ENCODE measurements at places on chromosomes 2 and 18.
A peak's percentile ranks its signal among the peaks of the same experiment; 100 is the strongest.

GRCh38 chr2:146128216-146128615, 1608.3 kb upstream of the ZEB2 start:
- no peak for DNase-seq

DNA sequence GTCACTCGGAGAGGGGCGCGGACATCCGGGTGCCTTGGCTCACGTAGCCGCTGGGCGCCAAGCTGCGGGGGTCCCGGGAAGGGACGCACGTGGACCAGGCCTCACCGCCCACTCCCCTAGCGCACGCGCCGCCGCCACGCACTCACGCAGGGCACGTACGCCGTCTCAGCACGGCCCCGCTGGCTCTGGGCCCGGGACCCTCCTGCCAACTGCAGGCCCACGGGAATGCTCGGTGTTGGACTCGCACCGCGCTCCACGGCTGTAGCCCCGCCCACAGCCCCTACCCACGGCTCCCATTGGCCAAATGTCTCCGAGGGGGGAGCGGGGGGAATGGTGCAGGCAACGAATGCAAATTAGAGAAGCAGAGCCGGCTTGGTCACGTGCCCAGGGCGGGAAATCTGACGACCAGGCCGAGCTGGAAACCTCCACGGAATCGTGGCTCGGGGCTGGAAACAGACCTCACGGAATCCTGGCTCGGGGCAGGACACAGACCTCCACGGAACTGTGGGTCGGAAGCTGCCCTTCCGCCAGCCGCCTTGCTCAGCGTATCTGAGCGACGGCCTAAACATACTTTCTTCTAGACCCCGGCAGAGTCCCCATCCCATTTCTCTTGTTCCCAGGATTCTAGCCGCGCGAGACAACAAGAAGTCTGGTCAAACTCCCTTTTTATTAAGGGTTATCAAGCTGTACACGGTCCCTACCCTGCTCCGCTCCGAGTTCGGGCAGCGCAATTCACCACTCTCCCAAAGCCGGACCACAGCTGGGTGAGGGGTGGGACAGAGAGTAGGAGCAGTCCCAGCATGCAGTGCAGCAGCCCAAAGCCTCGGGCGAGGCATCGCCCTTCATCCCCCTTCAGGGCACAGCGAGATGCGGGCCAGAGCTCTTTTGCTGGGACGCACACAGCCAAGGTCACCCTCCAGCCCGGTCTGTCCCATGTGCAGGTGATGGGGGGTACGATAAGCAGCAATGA, at the start of gene ABCB6:
Gene ABCB6, minus strand, starts transcription at position 227 of the 970 bp plus-strand sequence. CDS start 285 bp downstream, outside the sequence.
- peak; percentile 83 for DNase-seq

- no peak for DNase-seq
Measured at GRCh38 chr2:118062048-118062447, 26.2 kb upstream of the INSIG2 start.

DNA sequence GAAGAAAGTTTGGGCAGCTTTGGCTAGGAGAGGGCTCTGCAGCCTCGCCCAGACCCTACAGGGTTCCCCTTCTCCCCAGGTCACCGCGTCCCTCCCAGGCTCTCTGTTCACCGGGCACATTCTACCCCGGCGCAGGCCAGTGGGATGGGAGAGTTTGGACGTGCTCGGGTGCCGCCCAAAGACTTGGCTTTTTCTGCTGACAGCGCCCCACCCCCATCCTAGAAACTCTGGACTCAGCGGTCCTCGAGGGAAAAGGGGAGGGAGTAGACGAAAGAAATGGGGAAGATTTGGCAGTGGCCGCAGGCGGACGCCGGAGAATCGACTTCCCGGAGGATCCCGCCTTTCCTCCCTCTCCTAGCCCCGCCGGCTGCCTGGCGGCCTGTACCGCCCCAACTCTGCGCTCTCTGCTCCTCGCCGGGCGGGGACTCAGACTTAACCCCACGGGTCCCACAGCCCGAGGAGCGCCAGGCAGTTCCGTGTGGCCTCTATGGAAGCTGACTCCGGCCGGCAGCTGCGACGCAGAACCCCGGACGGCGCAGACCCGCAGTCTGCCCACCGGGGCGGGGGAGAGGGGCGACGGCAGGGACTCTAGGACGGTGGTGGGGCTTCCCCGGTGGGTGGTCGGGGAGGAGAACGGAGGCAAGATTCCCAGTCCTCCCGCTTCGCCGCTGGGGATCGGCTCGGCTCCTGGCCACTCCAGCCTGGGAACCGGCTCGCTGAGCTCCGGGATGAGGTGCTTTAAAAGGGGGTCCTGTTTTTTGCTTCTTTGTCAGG, 863 bp upstream of the SIX2 start:
- no peak for DNase-seq

GRCh38 chr18:62811674-62812073, 96.3 kb downstream of the PHLPP1 start:
- no peak for DNase-seq

DNA sequence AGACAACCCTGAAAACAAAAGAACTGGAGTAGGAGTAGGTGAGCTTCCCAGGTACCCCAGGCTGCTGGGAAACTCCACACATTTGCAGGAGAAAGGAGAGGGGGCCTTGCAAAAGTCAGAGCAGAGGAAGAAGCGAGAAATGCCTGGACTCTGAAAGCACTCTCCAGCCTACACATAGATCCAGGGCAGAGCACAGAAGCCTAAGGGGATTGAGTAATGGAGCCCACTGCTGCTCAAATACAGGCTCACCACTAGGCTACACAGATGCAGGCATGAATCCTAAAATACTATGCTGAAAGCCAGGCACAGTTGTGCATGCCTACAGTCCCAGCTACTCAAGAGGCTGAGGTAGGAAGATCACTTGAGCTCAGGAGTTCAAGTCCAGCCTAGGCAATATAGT, 33.4 kb downstream of the OSBPL1A start:
- no peak for DNase-seq

- DNase-seq = no peak
Measured at GRCh38 chr2:47636596-47637264, 146.2 kb upstream of the MSH6 start.

- no peak for DNase-seq
Measured at GRCh38 chr2:100417711-100418124, 250 bp upstream of the CHST10 start.

DNA sequence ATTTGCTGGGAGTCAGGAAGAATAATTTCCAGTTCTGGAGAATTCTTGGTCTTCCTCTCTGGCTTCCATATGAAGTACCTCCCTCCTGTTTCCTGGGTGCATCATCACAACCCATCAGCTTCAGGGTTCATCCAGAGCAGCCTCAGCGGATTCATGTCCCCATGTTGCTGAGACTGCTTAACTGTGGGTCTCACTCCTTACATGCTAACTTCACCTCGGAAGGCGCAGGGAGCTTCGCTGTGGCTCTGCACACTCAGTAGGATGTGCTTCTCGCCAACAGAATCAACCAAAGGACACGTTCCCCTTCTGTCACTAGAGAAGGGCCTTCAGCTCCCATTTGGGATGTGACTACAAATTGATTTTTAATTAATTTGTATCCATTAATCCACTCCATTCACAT, 24.2 kb downstream of the FBLN7 start:
- no peak for DNase-seq

GRCh38 chr2:191202881-191203397, 42.3 kb upstream of the MYO1B start:
- DNase-seq = no peak

DNA sequence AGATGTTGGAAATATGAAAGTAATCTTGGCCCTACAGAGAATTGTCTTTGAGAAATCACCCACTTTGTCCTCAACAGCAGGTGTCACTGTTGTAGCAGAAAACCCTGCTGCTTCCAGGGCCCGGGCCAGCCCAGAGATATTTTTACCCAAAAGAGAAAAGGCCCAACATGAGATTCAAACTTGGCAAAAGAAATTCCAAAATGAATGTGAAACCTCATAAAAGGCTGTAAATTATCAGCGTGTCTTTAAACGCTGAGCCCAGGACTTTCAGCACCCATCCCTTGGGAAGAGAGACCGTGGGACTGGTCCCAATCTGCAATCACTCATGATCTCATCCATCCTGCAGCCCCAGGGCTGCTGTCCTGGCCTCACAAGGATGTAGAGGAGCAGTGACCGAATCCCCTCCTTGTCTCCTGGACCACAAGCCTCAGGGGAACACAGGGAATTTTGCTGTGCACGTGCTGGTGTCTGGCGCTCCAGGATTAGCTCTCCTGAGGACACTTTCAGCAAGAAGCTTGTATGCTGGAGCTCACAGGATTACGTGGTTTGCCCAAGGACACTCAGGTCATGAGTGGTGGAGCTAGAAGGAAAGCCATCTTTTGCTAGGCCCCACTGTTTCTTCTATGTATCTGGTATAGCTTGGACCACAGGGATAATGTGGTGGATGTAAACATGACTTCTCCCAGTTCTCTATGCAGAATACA, 202.1 kb downstream of the RNF144A start:
- DNase-seq = no peak

DNA sequence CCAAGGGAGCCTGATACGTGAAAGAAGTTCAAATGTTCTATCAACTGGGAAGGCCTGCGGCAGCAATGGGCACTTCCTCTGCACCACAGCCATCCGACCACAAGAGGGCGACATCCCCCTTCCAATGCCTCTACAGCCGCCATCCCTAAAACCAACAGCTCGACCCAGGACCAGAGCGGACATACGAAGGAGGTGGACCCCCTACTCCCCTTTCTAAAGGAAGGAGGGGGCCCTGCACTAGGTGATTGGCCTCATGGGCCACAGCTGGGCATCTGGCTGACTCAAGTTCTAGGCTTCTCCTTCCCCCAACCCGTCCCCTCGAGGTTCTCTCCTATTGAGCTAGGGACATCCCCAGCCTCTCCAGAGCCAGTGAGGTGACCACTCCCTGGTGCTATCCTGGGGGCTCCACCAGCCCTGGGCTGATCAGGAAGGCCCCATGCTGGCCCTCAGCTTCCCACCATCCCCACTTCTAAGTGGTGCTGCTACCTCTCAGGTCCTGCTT, 217.2 kb downstream of the TNS1 start:
- DNase-seq = peak; percentile 65

- DNase-seq = no peak
Measured at GRCh38 chr18:321865-322467, 54.1 kb upstream of the THOC1 start.

DNA sequence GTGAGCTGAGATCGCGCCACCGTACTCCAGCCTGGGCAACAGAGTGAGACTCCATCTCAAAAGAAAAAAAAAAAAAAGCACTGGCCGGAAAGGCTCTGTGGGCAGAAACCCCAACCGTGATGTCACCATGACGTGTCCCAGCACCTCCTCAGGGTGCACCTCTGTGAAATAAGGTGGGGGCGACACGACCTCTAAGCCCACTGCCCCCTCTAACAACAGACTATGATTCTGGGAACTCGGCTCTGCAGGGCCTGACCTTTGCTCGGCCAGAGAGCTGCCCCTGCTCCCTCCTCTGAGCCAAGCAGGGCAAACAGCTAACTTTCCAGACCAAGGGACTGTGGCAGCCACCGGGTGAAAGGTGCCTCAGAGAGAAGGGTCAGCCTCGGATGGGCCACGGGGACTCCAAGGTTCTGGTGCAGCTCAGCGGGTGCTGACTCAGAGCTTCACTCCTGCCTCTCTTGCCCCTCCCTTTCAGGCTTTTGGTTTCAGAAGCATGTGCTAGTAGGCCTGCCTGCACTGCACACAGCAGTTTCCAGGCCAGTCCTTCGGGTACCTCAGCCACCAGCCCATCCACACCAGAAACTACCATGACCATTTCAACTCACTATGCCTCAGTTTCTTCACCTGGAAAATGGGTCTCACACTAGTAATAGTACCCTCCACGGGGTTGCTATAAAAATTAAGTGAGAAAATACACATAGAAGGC, 8.0 kb downstream of the TMBIM1 start:
- peak; percentile 51 for DNase-seq

GRCh38 chr18:37346048-37346447, 219.6 kb downstream of the CELF4 start:
- no peak for DNase-seq

GRCh38 chr2:238724728-238725127, 123.2 kb upstream of the TWIST2 start:
- no peak for DNase-seq

DNA sequence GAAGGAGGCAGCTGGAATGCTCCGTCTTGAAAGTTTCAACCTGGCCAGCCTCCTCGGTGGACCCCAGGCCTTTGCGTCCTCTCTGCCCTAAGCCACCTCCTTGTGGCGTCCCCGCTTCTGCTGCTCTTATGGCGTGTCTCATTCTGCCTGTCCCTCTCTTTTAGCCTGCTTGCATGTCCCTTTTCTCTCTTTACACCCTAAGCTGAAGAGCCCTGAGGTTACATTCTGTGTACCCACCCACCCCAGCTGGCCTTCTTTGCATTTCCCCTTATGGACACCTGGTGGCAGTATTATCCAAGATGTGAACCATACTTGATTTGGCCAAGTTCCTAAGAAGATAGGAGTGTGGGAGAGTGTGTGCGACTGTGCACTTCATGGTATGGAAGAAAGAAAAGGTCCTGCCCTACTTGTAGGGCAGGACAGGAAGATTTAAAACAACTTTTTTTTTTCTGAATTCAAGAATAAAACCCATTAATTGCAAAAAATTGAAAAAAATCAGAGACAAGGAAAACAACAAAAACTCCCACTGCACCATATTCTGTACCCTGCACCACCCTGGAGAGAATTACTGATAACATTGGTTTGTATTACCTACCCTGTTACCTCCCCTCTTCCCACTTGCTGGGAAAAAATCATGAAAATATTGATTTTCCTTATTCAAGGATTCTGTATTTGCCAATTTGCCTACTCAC, 77.4 kb downstream of the DYSF start:
- no peak for DNase-seq

- DNase-seq = no peak
Measured at GRCh38 chr18:56649996-56650395, 1.2 kb upstream of the WDR7 start.

GRCh38 chr2:69201259-69201658, 185.8 kb downstream of the GFPT1 start:
- DNase-seq = no peak

DNA sequence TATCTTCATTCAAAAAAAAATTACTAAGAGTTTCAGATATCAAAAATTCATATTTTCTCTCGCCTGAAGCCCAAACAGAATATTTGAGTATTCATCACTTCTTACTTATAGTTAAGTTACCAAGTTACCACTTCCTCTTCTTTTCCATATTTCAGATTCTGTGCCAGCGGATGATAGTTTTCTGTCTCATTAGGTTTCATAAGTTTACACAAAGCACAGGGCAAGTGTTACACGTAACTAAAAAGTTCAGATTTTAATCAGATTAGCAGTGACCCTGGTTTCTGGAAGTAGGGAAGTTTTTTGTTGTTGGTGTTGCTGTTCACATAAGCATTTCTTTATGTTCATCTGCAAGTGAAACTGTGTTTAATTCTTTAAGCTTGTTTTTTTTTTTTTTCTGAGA, 10.2 kb downstream of the AFTPH start:
- DNase-seq = no peak

- DNase-seq = no peak
Measured at GRCh38 chr2:127632592-127633489, 13.1 kb upstream of the GPR17 start.

GRCh38 chr2:241703032-241703604, 1.3 kb downstream of the ING5 start:
- no peak for DNase-seq

DNA sequence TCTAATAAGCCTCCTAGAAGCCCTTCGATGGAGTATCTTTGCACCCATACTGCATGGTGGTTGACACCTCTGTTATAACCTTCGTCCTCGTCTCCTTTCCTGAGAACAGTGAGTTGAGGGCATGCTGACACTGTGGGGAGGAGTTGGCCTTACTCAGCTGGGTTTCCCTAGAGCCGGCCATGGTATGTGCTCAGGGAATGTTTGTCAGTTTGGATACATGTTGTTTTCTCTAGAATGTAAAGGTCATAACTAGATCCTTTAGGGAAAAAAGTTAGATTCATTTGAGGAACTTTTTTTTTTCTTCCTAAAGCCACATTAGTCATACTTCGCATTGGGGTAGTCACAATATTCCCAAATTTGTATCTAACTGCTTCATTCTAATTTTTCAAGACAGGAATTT, 106.0 kb upstream of the FOSL2 start:
- DNase-seq = no peak

Measured in T-helper 9 cell (primary cell).